ENCODE measurements at places on chromosomes 5 and 9. TPM values are rescaled to one million over a fixed set of nuclear protein-coding genes. Genes with fewer than 3 reads are reported as not detected.

Gene IFNA21
- total RNA-seq, result not detected

Gene CATSPER3
- 0.39 TPM for total RNA-seq

Gene PCDHGB4
- not detected for total RNA-seq

Gene PDCD1LG2
- total RNA-seq, result not detected

Gene BHMT2
- not detected for total RNA-seq

Gene HAPLN1
- total RNA-seq, result not detected

Gene TMC1
- not detected for total RNA-seq

Gene SPATA31A6
- total RNA-seq, result not detected

Gene SWI5
- 3.5 TPM for total RNA-seq

Gene CDC37L1
- 36.1 TPM for total RNA-seq

Gene LIX1
- not detected for total RNA-seq

Gene GPX3
- not detected for total RNA-seq

Gene SLC4A9
- not detected for total RNA-seq

Gene KCNV2
- total RNA-seq, result not detected

Gene TNFSF15
- total RNA-seq, result not detected

Gene SPINK6
- total RNA-seq, result not detected

Gene GPSM1
- total RNA-seq, result 6.6 TPM

Gene TMEM215
- not detected for total RNA-seq

Gene PCDHGA1
- not detected for total RNA-seq

Gene CHD1
- 327 TPM for total RNA-seq

Gene RAD50
- 8.0 TPM for total RNA-seq
